A549 treated with DMSO at 1 μM for 4 hours (cell line): ENCODE measurements at places on chromosomes 5 and 9. TPM values are rescaled to one million over a fixed set of nuclear protein-coding genes. Genes with fewer than 3 reads are reported as not detected.

Gene TTC16
- 0.03 TPM in 1 of 5 replicates, not detected in the others for total RNA-seq

Gene C5orf58
- not detected in 5 replicates for total RNA-seq

Gene PCDH1
- total RNA-seq: 1.5 to 2.4 TPM (median 2.1 TPM) in 5 replicates

Gene ECSCR
- not detected in 5 replicates for total RNA-seq

Gene DMRT2
- 0.09 to 0.10 TPM in 2 of 5 replicates, not detected in the others for total RNA-seq

Gene PTPRD
- 0.09 to 0.56 TPM (median 0.36 TPM) in 5 replicates for total RNA-seq

Gene PKD2L2
- 0.06 to 0.08 TPM in 2 of 5 replicates, not detected in the others for total RNA-seq

Gene SPEF2
- total RNA-seq: 1.3 to 3.0 TPM (median 2.3 TPM) in 5 replicates

Gene CARTPT
- not detected in 5 replicates for total RNA-seq

Gene OTP
- 0.06 to 0.08 TPM (median 0.08 TPM) in 5 replicates for total RNA-seq

Gene PCDHA9
- 0.01 TPM in 1 of 5 replicates, not detected in the others for total RNA-seq

Gene ADAMTS16
- 1.6 to 3.7 TPM (median 2.0 TPM) in 5 replicates for total RNA-seq

Gene BHMT
- total RNA-seq: not detected in 5 replicates

Gene BHMT2
- not detected in 5 replicates for total RNA-seq

Gene CDKN2B
- total RNA-seq: not detected in 5 replicates
